Activated CD4-positive, CD25-positive, alpha-beta regulatory T cell treated with anti-CD3 and anti-CD28 coated beads, Interleukin-2, amount 50 U/mL, for 72 hours (primary cell): ENCODE measurements at places on chromosomes 7 and 10.
A peak's percentile ranks its signal among the peaks of the same experiment; 100 is the strongest.

DNA sequence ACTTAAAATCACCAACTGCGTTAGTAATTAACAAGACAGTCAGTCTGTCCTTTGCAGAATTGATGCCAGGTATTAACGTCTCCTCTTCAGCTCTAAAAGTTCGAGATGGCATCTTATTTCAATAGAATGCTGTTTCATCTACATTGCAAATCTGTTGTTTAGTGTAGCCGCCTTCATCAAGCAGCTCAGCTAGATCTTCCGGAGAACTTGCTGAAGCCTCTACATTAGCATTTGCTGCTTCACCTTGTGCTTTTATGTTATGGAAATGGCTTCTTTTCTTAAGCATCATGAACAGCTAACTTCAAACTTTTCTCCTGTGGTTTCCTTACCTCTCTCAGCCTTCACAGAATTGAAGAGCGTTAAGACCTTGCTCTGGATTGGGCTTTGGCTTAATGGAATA, 95.5 kb upstream of the FAM20C start:
- DNase-seq, result no peak

DNA sequence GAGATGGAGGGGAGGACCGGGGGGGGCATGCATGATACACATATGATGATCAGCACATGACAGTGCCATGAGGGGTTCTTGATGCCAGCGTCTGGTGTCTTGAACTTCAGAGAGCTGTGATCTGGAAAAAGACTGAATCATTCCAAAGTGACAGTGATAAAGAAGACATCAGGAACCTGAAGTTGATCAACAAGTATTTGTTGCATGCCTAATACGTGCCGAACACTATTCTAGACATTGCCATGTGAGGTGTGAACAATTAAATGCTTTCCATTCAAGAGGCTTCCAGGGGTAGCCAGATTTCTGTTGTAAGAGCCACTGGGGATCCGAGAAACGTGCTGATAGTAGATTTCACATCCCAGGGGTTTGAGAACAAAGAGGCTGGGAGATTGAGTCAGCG, 6.2 kb downstream of the MCM10 start:
- no peak for DNase-seq

DNA sequence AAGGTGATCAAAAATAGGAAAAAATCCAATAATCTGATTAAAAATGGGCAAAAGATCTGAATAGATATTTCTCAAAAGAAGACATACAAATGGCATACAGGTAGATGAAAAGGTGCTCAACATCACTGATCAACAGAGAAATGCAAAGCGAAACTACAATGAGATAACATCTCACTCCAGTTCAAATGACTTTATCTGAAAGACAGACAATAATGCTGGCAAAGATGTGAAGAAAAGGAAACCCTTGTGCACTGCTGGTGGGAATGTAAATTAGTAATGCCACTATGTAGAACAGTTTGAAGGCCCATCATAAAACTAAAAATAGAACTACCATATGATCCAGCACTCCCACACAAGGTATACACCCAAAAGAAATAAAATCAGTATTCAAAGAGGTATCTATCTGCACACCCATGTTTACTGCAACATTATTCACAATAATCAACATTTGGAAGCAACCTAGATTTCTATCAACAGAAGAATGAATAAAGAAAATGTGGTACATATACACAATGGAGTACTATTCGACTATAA, 85.0 kb downstream of the LRRN3 start:
- DNase-seq, result no peak

DNA sequence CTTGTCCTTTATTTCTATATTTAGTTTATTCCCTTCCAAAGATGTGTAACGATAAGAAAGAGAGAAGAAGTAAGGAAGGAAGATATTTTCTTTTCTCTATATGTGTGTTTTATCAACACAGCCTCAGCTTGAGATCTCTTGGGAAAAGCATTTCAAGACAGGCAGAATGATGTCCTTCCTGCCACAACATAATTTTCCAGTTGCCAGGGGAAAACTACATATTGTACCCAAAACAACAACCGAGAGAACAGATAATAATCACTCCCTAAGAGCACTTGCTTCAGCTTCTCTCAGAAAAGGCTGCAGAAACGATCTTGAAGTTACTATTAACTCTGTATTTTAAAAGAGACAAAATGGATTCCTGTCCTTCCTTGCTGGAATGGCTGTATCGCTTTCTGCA, 151.4 kb upstream of the ITGB1 start:
- no peak for DNase-seq

GRCh38 chr7:464454-465401, 54.9 kb downstream of the PDGFA start:
- DNase-seq, result peak; percentile 23

DNA sequence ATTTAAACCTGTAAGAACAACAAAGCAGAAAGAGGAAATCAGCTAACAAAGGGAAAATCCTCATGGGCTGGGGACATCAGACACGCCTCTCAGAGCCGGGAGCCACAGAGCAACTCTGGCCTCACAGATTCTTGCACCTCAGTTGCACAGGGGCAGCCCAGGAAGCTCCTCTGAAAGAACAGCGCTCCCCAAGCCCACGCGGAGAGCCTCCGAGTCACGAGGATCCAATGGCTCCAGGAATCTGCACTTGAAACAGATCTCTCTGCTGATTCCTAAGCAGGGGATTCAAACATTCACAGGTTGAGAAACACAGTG, 213.2 kb upstream of the MGMT start:
- DNase-seq, result no peak

- no peak for DNase-seq
Observed at GRCh38 chr7:132185150-132185549, 391.1 kb downstream of the PLXNA4 start.

DNA sequence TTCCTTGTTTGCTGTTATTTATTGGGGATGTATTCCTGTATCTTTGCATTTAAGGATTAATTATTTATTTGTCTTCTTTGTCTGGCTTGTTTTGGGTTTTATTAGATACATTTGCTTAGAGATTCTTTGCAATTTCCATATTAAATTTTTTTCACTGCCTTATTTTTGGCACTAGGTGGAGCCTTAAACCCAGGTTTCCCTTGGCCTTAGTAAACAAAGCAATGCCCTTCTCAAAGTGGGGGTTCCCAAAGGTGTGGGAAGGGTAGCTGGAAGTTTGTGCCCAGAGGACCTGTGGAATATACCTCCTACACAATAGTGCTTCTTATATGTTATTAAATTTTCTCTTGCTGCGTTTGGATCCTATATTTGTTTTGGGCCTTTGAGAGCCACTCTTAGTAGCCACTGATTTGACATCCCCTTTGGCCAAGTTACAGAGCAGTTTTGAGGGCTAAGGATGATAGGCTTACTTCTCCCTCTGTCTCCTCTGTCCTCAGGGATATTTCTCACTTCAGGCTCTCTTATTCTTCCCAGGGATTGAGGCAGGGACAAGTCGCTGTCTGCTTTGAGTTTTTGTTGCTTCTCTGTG, 162.3 kb downstream of the ITGB1 start:
- no peak for DNase-seq

- DNase-seq, result no peak
Observed at GRCh38 chr7:104286839-104287238, 41.6 kb upstream of the LHFPL3 start.

- no peak for DNase-seq
Observed at GRCh38 chr7:127415060-127415742, 22.7 kb upstream of the ZNF800 start.

- DNase-seq, result no peak
Observed at GRCh38 chr7:77479536-77480088, 57.5 kb upstream of the PTPN12 start.

GRCh38 chr7:131568510-131568909, 12.1 kb upstream of the PODXL start:
- DNase-seq, result no peak

DNA sequence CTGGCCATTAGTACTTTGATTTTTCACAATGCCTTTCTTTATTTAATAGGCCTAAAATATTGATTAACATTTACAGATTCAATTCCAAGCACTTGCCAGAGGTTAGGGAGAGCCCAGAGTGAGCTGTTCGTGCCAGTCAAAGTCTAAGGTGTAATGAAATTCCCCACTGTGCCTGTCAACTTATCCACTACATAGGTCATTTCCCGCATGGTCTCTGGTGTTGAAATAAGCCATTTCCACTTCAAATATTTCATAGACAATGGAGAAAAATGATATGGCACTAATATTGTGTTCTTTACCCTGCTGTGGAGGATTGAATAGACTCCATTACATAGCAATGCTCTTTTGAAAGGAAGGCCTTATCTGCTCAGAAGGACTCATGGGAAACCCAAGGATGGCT, 978.1 kb upstream of the CELF2 start:
- DNase-seq, result no peak

DNA sequence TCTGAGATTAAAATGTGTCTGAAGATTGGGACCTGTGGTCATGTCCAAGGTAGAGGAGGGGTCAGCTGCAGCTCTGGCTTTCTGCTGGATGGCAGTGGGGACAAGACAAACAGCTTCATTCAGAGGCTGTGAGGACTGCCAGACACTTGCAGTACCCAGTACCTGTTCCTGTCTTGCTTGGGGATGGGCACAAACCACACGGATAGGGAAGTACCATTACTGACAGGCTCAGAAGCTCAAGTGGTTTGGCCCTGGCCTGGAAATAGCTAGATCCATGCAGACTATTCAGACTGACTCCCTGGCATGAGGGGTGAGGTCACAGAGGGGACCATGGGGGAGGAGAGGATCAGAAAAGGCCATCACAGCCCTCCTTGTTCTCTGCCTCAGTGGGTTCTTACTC, 56.0 kb upstream of the COMTD1 start:
- no peak for DNase-seq

- no peak for DNase-seq
Observed at GRCh38 chr10:29612657-29613056, 22.1 kb downstream of the SVIL start.

DNA sequence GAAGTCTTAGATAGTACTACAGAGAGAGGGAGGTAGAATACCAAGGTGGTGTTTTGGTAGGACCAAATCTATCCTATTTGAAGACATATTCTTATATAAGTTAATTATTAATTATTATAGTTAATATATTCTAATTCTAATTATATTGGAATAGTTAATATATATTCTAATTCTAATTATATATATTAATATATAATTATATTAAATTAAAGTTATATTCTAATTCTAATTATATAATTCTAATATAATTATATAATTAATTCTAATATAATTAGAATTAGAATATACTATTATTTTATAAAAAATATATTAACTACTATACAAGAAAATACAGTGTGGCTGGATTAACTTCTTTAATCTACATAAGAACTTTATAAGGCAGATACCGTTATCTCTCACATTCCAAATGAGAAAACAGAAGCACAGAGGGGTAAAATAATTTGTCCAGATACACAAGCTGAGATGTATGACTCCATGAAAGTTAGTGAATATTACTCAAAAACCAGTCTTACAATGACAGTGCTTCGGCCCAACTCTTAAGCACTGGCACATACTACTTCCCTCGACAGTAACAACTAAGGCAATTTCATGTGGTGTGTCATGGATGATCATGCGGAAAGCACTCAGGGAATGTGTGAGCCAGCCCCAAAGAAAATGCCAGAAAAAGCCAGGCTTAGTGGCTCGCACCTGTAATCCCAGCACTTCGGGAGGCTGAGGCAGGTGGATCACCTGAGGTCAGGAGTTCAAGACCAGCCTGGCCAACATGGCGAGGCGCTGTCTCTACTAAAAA, 42.6 kb downstream of the TYW1B start:
- DNase-seq, result no peak

GRCh38 chr7:46109437-46109836, 188.4 kb upstream of the IGFBP3 start:
- no peak for DNase-seq

DNA sequence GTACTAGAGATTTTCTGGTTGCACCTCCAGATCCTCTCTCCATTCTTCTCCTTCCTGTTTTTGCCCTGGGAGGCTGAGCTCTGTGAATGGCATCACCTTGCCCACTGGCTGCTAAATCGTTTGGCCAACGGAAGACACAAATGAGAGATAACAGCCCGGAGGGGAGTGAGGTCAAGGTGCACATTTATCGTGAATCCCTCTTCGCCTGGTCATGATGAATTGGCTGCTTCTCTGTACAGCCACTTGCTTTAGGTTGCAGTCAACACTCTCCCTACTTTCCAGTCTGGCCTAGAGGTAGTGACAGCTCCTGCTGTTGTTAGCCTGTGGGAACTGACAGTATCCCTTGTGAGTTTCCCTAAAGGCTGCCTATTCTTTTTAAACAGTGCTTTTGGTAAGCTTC, 85.4 kb upstream of the CHCHD3 start:
- no peak for DNase-seq

- no peak for DNase-seq
Observed at GRCh38 chr10:19731560-19731959, 84.7 kb upstream of the PLXDC2 start.

DNA sequence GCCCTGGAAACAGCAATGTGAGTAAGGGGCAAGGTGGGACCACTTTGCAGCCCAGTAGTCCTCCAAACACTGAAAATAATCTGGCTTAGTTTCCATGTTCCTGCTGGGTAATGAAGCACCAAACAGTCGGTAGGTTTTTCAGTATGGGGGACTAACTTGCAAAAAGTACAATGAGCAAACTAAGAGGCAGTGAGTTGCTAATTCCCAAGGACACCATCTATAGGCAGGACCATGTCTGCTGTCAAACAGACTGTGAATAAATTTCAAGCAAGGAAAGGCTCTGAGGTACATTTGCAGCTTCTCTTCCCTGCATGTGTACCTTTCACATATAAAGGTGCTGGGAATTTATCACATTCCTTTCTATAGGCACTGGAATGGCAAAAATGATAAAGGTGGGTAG, 327.7 kb downstream of the GPR158 start:
- no peak for DNase-seq

- DNase-seq, result no peak
Observed at GRCh38 chr10:100333661-100334440, 3.8 kb upstream of the PKD2L1 start.

DNA sequence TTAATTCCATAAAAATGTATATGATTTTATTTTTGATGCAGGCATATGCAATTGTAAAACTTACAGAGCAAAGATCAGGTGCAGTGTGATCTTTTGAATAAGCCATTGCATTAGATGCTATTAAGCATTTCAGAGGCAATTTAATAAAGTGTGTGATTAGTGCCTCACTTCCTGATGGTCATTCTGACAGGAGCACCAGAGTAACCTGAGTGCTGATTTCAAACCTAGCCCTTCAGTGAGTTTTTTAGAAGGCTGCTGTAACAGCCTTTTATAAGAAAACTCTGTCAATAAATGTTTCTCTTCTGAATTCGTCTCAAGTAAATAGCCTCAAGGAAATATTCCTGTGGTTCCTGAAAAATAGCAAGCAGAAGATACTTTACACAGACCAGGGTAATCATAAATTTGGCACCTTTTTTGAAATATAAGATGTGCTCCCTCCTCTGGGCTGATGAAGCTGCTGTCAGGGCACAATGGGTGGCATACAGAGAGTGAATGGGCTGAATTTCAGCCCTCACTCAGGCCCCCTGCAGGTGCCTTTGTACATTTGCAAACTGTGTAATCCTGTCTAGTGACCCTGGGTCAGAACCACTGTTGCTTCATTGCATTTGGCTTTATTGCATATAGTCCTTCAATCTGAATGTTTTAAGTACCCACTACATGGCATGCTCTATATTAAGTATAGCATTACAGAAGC, 193.7 kb upstream of the CSTF2T start:
- no peak for DNase-seq

GRCh38 chr7:115328018-115328417, 406.1 kb downstream of the MDFIC start:
- DNase-seq, result no peak
